ENCODE measurements at places on chromosomes 1 and 21. TPM values are rescaled to one million over a fixed set of nuclear protein-coding genes. Genes with fewer than 3 reads are reported as not detected.

The MIXL1 gene
- total RNA-seq, result not detected

The SPRR3 gene
- total RNA-seq, result 42.5 TPM

The CELA3A gene
- 25.1 TPM for total RNA-seq

The SMIM1 gene
- 5.9 TPM for total RNA-seq

The LCE1B gene
- total RNA-seq, result not detected

The G0S2 gene
- 4.6 TPM for total RNA-seq

The VWA5B1 gene
- 2.1 TPM for total RNA-seq

The THEMIS2 gene
- 18.3 TPM for total RNA-seq

The SLC27A3 gene
- total RNA-seq, result 22.1 TPM

The CA6 gene
- not detected for total RNA-seq

DNA sequence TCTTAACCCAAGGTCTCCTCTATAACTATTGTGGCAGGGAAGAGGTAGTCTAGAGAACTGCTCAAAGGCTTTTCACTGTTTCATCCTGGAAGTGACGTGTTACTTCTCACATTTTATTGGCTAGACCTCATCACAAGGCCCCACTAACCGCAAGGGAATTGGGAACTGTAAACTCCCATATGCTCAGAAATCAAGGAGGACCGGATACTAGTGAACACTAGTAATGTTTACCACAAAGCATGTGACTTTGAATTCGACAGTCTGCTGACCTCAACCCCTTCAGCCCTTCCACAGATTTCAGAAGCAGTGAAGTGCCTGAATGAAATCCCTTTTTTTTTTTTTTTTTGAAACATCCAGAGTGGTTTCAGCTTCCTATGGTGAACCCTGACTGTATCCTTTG is 3.4 kb upstream of the EEIG2 start:
- DNase-seq, result no peak

- DNase-seq, result no peak
Measured at GRCh38 chr1:80445033-80445432, 1355.7 kb upstream of the ADGRL2 start.

DNA sequence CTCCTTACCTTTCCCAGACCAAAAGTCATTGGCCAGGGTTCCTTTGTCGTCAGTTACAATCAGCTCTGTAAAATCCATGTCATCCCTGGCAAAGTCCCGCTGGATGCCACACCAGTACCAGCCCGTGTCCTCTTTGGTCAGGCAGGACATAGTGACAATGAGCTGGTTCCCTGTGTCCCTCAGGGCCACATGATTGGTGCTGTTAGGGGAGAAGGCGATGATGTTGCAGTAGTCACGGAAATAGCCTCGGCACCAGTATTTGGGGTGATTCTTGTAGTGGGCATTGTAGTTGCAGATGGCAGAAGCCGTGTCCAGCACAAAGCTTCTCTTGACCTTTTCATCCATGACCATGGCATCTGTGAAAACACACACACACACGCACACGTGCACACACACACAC is 14.8 kb downstream of the ADORA3 start:
- no peak for DNase-seq

- no peak for DNase-seq
Measured at GRCh38 chr1:223059526-223059925, 83.5 kb downstream of the TLR5 start.

- DNase-seq, result no peak
Measured at GRCh38 chr1:109904105-109904817, 6.4 kb upstream of the CSF1 start.

GRCh38 chr1:84780000-84780716 is 89.9 kb upstream of the SSX2IP start:
- DNase-seq, result no peak

- no peak for DNase-seq
Measured at GRCh38 chr1:87528754-87529517, 200.3 kb downstream of the LMO4 start.

DNA sequence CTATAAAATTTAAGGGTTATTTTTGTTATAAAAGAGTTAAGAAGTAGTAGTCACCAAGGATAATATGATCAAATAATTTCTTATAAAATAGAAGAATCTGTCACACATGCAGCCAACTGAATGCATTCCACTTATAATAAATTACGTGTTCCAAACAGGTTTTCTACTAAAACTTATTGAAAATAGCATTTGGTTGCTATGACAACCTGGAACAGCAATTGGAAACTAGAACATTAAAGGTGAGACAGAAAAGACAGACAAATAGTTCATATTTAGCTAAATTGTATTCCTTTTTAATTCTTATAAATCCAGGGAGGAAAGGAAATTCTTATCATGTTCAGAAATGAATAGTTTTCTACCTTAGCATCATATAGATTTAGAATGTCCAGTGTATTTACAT is 9.1 kb upstream of the CHODL start:
- no peak for DNase-seq

GRCh38 chr1:147539122-147539575 is 2.2 kb upstream of the BCL9 start:
- DNase-seq, result no peak

- no peak for DNase-seq
Measured at GRCh38 chr21:29350246-29350779, 51.6 kb downstream of the BACH1 start.

DNA sequence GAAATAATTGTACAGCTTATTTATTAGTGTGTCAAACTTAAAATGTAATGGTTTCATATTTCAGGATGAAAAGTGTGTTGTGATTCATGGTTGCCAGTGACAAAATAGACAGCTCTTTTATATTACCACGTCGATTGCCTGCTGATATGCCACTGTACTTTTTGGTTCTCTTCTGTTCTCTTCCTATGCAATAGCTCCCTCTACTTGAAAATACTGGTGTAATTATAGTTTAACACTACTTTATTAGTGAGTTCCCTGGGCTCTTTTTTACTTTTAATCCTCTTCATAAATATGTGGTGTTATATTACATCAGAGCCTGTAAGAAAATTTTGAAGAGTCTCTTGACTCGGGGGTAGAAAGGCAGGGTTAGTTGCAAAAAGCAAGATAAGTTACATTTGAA is 111.3 kb downstream of the PATJ start:
- DNase-seq, result no peak

DNA sequence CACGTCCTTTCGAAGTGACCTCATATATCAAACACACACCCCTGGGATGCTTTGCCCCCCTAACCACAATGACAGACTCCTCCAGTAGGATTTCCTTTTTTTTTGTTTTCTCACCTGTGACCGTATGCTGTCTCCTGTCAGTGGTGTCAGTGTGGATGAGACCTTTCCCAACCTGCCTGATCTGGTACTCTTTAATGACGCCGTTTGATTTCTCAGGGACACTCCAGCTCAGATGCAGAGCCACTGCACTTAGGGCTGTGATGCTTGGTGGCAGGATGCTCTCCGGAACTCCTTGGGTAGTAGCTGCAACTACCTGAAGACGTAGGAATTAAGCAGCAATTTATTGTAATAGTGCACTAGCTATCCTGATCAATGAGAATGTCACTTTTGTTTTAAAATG is 212.6 kb downstream of the KCTD3 start:
- DNase-seq, result no peak

DNA sequence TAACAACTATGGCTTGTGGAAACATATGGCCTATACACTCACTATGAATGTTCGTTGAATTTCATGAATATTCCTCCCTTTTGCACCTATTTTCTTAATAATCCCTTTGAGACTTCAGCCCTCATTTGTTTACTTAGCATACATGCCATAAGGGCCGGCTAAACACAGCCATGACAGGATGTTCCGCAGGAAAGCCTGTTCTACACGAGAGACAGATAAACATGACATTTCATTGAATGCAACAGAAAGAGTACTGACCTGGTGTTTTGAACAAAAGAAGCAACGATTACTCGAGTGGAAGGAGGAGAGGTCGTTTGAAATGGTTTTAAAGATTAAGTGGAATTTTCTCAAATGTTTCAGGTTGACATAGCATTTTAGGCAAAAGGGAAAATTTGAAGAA is 459.5 kb upstream of the CXADR start:
- DNase-seq, result no peak

DNA sequence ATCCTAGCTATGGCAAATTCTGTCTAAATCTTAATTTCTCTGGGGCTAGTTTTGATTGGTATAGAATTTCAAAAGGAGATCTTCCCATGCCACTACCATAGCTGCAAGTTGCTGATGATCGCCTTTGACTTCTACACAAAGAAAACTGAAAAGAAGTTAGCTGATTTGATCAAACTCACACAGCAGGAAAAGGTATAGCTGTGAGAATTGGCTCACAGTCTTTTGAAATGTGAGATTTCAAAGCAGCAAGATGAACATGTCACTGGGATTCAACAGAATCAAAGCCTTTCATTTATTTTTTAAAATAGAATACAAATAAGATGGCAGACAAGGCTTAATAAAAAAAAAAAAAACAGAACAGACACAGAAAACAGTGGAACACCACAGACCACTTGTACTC is 7.5 kb upstream of the RGS1 start:
- no peak for DNase-seq

DNA sequence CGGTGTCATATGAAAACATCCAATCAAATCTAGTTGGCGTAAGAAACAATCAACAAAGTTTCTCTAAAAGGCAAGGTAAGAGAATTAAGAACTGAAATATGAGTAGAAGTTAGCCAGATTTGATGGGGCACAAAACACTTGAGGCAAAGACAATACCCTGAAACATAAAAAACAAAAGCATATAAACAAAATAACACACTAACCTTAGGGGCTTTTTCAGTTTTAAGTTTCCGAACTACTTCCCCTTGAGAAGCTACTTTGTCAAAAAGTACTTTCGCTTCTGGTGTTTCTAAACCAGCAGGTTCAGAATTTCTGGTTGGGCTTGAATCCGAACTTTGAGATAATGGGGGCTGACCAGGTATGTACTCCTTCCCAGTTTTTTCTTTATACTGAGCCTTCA is 57.9 kb downstream of the EPRS1 start:
- DNase-seq, result no peak

DNA sequence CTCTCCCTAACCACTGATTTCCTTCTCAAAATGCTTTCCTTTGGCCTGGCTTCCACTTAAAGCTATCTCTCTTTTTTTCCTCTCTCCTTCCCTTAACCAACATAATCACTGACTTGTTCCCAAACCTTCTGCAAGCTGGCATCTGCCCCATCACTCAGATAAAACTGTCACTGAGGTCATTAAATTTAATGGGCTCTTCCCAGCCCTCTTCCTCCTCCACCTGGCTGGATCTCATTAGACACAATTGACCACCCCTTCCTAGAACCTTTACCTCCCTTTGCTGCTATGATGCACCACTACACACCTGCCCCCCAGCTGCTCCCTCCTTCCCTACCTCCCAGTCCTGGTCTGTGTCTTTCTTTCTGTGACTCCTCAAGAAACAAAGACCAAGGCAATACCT is 44.0 kb upstream of the GJB5 start:
- DNase-seq, result no peak

- DNase-seq, result no peak
Measured at GRCh38 chr1:26060832-26061574, 6.4 kb downstream of the TRIM63 start.

DNA sequence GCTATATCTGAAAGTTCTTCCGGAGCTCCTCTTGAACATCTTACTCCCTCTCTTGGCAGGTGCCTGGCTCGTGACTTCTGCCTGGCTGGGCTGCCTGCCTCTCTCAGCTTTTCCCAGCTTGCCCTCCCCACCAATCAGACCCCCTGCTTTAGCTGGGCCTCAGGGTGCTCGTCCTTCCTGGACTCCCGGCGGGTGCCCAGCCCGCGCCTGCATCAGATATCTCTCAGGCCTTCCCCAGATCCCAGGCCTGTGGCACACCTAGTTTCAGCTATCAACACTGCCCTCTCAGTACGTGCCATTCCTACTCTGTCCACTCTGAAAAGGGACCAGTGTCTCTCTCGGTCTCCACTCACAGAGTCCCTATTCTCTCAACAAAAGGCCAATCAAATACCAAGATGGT is 96.5 kb upstream of the CLDN14 start:
- DNase-seq, result no peak

GRCh38 chr1:112515311-112516009 is 6.7 kb downstream of the WNT2B start:
- DNase-seq, result no peak

DNA sequence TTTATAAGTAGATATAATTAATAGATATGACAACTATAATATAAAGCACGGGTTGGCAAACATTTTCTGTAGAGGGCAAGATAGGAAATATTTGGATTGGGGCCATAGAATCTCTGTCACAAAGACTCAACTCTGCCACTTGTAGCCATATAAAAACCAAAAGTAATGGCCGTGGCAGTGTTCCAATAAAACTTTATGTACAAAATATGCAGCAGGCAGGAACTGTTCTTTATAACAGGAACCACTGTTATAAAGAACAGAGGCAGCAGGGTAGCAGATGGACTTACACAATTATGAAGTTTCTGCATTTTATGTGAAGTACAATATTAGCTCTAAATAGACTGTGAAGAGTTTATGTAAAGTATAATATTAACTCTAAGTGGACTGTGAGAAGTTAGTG is 16.9 kb upstream of the QSOX1 start:
- no peak for DNase-seq

GRCh38 chr1:30809514-30810263 is 52.1 kb upstream of the LAPTM5 start:
- DNase-seq, result no peak

DNA sequence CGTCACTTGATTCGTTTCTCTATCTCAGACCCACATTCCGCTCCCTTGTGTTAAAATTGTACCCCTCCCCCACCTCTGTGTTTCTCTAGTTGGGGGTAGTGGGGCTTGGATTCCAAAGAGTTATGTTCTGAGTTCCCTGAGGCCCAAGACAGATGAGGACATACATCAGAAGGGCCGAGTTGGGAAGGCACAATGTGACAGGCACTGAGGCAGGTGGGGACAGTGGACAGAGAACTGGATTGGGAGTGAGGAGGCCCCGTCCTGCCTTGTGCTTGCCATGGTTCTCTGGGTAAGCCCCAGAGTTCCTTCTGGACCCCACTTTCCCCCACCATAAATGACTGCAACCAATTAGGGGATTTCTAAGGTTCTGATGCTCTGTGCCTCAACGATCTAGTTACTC is 80.5 kb upstream of the ETV3 start:
- DNase-seq, result no peak

DNA sequence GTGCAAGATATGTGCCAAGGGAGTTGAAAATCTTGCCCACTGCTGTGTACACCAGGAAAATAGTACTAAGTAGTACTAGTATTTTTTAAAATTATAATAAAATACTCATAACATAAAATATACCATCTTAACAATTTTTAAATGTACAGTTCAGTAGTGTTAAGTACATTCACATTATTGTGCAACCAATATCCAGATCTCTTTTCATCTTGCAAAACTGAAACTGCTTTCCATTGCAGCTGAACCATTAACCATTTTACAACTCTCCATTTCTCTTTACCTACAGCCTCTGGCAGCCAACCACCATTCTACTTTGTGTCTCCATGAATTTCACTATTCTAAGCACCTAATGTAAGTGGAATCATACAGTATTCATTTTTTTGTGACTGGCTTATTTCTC is 19.3 kb upstream of the RAB3GAP2 start:
- no peak for DNase-seq

DNA sequence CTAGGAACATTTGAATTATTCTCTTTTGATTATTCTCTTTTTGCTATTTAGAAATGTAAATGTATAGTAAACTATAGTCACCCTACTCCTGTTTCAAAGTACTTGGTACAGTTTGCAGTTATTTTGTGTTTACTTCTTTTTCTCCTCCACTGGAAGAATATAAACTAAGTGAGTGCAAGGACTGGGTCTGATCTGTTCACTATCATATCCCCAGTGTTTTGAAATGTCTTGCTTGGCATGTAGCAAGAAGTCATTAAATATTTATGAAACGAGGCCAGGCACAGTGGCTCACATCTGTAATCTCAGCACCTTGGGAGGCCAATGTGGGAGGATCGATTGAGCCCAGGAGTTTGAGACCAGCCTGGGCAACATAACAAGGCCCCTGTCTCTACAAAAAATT is 35.8 kb upstream of the PODN start:
- DNase-seq, result no peak

All from mucosa of gallbladder (tissue), 1 donor.